ENCODE measurements at places on chromosomes 4 and X.
A peak's percentile ranks its signal among the peaks of the same experiment; 100 is the strongest.

DNA sequence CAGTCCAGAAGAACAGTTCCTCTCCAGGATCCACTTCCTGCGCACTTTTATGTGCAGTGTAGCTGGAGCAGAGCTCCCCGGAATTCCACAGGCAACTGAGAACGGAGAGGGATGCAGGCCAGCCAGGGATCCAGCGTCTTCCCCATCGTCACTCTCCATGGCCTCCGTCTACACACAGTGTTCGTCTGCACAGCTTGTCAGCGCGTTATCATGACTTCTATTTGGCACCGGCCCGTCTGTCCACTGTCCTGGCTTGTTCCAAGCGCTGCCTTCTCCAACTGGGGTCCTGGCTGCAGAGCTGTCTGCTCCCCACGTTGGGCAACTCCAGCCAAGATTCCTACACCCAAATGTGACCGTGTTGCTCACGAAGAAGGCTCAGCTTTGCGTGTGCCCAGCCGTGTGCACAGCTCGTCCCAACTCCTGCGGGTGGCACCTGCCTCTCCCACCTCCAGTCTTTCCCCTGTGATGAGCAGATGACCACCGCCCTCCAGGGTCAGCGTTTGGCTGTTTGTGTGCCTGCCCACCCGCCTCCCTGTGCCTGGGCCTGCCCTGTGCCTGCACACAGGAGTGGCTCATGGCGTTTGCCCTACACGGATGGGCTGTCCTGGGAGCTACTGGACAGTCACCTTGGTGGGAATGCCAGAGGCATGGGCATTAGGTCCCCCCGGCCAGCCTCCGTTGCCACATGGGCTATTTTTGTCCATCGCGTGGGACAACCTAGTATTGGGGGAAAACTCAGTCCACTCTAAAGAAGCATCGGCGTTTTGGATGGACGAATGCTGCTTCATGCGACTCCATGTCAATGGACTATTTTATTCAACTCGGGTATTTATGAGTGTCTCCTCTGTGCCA lies 2.2 kb upstream of the CTBP1 start:
- DNase-seq, result no peak

DNA sequence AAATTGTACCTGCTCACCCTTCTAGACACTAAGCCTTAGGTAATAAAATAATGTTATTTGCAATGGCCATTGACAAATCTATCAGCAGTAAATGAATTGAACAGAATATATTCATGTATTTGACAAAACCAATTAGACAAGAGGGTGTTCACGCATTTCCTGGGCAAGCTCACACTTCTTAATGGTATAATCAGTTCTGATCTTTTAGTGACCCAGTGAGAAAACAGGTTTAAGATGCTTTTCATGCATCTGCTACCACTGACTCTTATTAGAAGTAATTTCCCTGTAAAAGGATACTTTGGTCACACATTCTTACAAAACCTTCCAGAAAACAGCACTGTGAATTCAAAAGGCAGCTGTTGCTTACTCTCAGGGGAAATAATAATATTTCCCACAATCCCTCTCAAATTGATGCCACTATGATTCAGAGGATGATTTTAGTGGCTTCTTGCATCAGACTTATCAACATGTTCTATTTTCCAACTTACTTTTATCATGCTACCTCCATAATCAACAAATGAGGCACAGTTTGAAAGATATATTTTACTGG lies 313.9 kb upstream of the NWD2 start:
- DNase-seq, result no peak

DNA sequence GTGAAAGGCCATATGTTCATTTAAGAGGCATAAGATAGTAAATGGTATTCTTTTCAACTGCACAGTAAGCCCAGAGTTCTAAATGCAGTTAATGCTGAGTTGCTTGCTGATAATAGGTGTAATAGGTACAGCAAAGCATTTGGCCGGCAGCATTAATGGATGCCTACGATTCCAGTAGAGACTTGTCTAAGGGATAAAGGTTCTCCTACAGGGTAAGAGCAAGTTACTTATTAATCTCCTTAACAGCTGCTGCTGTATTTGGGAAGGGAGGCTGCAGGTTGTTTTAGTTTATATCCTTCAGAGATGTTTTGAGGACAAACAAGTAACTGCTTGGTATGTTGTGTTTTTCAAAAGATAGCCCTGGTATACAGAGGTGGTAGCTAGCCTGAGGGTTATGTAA lies 16.8 kb downstream of the TSPAN7 start:
- no peak for DNase-seq

- no peak for DNase-seq
Measured at GRCh38 chr4:175125410-175126068, 207.4 kb downstream of the ADAM29 start.

DNA sequence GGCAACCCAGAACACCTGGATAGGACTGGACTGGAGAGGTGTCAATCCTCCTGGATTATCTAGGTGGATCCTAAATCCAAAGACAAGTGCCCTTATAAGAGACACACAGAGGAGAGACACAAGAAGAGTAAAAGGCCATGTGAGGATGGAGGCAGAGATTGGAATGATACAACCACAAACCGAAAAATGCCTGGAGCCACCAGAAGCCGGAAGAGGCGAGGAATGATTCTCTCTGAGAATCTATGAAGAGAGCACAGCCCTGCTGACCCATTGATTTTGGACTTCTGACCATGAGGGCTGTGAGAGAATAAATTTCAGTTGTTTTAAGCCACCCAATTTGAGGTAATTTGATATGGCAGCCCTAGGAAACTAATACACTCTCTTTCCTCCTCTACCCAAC lies 20.1 kb downstream of the GPC3 start:
- DNase-seq, result no peak

DNA sequence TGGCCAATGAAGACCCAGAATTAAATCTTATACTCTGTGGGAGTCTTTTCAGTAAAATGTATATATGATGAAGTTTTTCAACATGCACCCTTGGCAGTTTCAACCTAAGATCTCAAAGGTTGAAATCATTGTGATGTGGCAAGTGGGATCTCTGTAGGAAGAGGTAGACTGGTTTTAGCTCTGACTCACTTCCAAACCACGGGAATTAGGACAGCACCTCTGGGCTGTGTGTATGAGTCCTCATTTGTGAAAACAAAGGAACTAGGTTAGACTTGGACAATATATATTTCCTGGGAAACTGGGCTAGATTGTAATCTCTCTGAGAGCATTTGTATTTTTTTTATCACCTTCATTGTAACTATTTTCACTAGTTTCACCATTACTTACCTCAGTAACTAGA lies 333.0 kb downstream of the ADGRL3 start:
- peak; percentile 37 for DNase-seq

DNA sequence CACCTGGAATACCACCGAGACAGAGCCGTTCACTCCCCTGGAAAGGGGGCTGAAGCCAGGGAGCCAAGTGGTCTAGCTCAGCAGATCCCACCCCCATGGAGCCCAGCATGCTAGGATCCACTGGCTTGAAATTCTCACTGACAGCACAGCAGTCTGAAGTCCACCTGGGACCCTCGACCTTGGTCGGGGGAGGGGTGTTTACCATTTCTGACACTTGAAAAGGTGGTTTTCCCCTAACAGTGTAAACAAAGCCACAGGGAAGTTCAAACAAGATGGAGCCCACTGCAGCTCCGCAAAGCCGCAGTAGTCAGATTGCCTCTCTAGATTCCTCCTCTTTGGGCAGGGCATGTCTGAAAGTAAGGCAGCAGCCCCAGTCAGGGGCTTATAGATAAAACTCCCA lies 243.2 kb downstream of the RASL11B start:
- no peak for DNase-seq

GRCh38 chr4:142081025-142081424 lies 444.6 kb downstream of the IL15 start:
- peak; percentile 64 for DNase-seq

GRCh38 chrX:132207996-132208395 lies 11.3 kb downstream of the RAP2C start:
- peak; percentile 1 for DNase-seq

- no peak for DNase-seq
Measured at GRCh38 chrX:57134702-57135101, 2.5 kb downstream of the SPIN2A start.

DNA sequence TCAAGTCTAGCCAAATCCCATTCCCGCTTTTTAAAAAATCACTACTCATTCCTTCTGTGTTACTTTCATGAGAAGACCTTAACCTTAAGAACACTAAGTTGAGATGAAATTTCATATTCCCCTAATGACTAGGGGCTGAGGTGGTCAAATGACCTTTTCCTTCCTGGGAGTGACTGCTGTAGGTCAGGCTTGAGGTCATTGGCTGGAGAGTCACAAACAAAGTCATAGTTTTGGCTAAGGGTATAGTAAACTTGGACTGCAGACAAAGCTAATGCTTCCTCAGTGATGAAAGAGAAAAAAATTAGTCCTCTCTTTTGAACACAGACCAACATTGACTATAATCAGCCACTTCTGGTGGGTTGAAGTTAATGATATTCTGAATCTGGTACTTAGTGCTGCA lies 16.0 kb upstream of the FGF2 start:
- DNase-seq, result no peak

DNA sequence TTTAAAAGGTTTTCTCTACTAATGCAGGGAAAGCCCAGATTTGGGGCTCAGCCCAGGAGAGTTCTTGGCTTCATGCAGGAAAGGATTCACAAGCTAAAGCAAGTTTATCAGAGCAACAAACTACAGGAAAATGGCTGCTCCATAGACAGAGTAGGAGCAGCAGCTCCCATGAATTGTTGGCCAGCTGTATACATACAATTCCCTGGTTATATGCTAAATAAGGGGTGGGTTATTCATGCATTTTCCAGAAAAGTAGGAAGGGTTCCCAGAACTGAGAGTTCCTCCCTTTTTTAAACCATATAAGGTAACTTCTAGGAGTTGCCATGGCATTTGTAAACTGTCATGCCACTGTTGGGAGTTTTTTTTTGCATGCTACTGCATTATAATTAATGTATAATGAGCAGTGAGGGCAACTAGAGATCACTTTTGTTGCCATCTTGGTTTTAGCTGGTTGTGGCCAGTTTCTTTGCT lies 2.6 kb downstream of the C4orf33 start:
- DNase-seq, result no peak

DNA sequence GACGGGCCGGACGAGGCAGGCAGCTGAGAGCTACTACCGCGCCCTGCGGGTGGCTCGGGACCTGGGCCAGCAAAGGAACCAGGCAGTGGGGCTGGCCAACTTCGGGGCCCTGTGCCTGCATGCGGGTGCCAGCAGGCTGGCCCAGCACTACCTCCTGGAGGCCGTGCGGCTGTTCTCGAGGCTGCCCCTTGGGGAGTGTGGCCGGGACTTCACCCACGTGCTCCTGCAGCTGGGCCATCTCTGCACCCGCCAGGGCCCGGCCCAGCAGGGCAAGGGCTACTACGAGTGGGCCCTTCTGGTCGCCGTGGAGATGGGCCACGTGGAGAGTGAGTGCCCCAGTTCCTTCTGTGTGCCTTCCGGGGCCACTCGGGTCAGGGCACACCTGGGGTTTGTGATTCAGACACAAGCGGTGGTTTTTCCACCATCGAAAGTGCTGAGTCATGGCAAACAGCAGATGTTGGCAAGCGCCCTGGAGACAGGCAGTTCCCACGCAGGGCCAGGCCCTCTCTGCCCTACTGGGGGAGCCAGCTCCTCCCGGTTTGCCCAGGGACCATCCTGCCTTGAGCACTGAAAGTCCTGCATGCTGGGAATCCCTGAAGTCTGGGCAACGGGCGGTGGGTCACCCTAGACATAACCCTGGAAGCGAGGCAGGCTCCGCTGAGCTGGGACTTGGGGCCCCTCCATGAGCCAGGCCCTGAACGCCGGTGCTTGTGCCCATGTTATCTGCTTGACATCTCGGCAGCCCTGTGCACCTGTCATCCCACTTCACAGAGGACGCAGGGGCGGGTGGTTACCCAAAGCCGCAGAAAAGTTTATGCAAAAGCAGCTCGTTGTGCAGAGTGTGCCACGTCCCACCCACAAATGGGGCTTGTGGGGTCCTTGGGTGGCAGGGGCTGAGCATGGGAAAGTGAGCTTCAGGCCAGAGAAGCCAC lies 29.5 kb downstream of the SH3TC1 start:
- no peak for DNase-seq

GRCh38 chr4:88382621-88383020 lies 4.0 kb downstream of the HERC6 start:
- no peak for DNase-seq

DNA sequence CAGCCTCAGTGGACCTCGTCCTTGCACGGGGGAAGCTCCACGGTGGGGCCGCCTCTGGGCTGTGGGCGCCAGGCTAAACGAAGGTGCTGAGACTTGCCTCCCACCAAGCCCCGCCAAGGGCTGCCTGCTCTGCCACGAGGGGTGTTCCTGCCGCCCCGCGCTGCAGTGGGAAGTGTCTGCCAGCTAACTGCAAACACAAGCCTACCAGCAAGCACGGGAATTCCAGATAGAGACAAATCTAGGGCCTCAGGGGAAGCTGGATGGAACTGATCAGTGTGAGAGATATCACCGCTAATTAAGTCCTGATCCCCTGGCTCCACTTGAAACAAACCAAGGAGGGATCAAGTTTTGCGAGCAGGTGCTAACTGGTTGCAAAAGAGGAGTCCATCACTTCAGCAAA lies 181.6 kb upstream of the LEF1 start:
- DNase-seq, result no peak
